Ascending aorta (tissue), 2 donors: ENCODE measurements at places on chromosomes 11 and 22. TPM values are rescaled to one million over a fixed set of nuclear protein-coding genes. Genes with fewer than 3 reads are reported as not detected.
A peak's percentile ranks its signal among the peaks of the same experiment; 100 is the strongest.

The GLYAT gene
- not detected for total RNA-seq

The RTN4R gene
- 0.43 TPM for total RNA-seq

The ISX gene
- total RNA-seq, result not detected

GRCh38 chr22:38250643-38251340 lies 22.0 kb downstream of the TMEM184B start:
- no peak overlapping the region for H3K4me3 ChIP-seq
- DNase-seq, result no peak
- H3K27ac ChIP-seq, result peak overlapping the region; percentile 19
- peaks cover 6% of the 10 kb centered on the region for H3K36me3 ChIP-seq
- no peaks in the 10 kb centered on the region for H3K27me3 ChIP-seq
- peaks cover 54% of the 10 kb centered on the region for H3K4me1 ChIP-seq

DNA sequence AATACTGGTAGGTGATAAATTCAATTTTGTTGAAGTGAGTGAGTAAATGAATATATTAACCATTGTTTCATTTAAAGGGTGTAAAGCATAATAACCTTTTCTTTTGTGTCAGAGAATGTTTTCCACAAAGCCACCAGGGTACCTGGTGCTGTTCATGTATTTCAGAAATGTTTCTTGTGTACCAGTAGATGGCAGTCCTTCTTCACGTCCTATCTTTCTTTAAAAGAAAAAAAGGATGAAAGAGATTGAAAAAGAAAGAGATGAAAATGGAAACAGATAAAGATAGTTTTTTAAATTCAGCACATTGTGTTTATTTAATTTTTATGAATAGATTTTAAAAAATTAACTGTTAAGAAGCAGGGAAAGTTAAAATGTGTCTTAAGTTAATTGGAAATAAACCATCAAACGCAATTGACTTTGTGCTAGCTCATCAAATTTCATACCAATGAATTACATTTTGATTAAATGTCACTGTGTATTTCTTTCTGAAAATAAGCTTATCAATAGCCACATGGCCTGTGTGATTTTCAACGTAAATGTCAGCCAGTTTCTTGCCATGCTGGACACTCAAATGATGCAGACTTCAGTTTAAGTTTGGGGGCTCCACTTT lies 65.5 kb upstream of the CHORDC1 start:
- DNase-seq, result no peak
- no peaks in the 10 kb centered on the region for H3K36me3 ChIP-seq
- no peaks in the 10 kb centered on the region for H3K4me1 ChIP-seq
- H3K4me3 ChIP-seq, result no peak overlapping the region
- H3K27me3 ChIP-seq, result no peaks in the 10 kb centered on the region

DNA sequence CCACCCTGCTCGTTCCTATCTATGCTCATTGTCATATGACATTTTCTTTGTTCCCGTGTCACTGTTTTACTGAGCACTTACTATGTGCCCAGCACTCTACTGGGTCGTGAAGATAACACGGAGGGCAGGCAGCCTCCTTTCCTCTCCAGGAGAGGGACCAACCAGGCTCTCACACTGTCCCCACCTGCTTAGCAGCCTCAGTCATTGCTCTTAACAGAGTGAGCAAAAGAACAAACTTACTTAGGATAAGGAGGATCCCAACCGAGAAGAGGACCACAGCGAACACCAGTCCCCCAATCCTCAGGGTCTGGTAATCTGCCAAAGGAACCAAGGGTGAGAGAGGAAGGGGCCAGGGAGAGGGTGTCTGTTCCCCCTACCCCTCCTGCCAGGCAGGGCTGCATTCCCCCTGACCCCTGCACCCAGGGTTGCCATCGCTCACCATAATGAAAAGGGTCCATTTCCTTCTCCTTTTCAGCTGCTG lies 17.0 kb upstream of the FXYD2 start:
- no peaks in the 10 kb centered on the region for H3K36me3 ChIP-seq
- H3K27ac ChIP-seq, result no peak overlapping the region
- H3K4me1 ChIP-seq, result no peaks in the 10 kb centered on the region
- no peak overlapping the region for H3K4me3 ChIP-seq
- no peak for DNase-seq
- no peaks in the 10 kb centered on the region for H3K27me3 ChIP-seq

DNA sequence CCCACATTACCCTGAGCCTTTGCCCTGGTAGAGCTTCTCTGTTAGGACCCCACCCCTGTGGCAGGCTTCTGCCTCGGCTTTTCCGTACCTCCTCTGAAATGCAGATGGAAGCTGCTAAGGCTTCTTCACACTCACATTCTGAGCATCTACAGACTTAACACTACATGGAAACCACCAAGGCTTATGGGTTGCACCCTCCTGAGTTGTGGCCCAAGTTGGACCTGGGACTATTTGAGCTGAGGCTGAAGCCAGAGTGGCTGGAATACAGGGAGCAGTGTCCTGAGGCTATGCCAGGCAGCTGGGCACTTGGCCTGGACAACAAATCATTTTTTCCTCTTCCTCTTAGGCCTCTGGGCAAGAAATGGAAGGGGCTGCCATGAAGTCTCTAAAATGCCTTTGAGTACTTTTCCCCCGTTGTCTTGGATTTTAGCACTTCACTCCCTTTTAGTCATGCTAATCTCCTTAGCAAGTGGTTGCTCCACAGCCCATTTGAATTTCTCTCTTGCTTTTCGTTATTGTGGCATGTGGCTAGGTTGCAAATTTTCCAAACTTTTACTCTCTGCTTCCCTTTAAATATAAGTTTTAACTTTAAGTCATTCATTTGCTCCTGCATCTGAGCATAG lies 114.8 kb upstream of the FIBIN start:
- H3K27me3 ChIP-seq, result no peaks in the 10 kb centered on the region
- H3K27ac ChIP-seq, result no peak overlapping the region
- no peaks in the 10 kb centered on the region for H3K36me3 ChIP-seq
- no peak overlapping the region for H3K4me3 ChIP-seq
- H3K4me1 ChIP-seq, result no peaks in the 10 kb centered on the region
- DNase-seq, result no peak

DNA sequence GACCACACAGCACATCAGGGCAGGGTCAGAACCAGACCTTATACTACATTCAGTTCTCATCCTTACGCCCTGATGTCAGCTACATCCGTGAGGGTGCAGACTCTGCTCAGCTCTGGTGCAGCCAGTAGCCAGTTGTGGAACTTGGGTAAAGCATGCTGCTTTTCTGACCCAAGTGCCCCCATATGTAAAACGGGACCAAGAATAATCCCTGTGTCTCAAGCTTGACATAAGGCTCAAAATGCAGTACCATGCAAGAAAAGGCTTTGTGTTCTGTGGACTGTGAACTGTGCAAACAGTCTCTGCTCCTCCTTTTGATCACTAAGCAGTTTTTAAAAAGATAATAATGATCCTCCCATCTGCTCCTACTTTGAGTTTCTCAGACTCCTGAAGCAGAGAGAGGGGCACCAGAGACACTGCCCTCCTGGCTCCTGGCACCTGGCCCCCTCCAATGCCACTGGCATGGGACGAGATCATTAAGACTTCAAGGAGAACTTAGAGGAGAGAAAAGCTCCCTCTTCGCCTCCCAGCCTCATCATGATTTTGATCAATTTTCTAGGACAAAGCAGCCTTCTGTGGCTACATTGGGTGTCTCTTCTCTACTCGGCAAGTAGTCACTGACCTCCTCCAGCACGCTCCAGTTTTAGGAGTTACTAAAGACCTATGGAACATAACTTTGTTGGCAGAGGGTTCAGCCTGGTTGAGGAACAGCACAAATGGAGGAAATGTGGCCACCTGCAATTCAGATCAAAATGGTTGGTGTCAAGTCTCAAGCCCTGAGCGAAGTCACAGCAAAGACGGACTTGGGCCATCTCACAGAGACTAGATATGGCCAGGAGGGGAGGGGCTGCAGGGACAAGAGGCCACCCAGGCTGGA lies 23.9 kb downstream of the IL10RA start:
- H3K27me3 ChIP-seq, result no peaks in the 10 kb centered on the region
- no peaks in the 10 kb centered on the region for H3K4me1 ChIP-seq
- H3K4me3 ChIP-seq, result no peak overlapping the region
- no peaks in the 10 kb centered on the region for H3K36me3 ChIP-seq
- peak overlapping the region; percentile 57 for H3K27ac ChIP-seq
- no peak for DNase-seq

GRCh38 chr11:47261291-47261800 lies 3.5 kb downstream of the NR1H3 start:
- H3K27ac ChIP-seq, result no peak overlapping the region
- DNase-seq, result no peak
- no peak overlapping the region for H3K4me3 ChIP-seq
- no peaks in the 10 kb centered on the region for H3K27me3 ChIP-seq
- H3K4me1 ChIP-seq, result peaks cover 4% of the 10 kb centered on the region

DNA sequence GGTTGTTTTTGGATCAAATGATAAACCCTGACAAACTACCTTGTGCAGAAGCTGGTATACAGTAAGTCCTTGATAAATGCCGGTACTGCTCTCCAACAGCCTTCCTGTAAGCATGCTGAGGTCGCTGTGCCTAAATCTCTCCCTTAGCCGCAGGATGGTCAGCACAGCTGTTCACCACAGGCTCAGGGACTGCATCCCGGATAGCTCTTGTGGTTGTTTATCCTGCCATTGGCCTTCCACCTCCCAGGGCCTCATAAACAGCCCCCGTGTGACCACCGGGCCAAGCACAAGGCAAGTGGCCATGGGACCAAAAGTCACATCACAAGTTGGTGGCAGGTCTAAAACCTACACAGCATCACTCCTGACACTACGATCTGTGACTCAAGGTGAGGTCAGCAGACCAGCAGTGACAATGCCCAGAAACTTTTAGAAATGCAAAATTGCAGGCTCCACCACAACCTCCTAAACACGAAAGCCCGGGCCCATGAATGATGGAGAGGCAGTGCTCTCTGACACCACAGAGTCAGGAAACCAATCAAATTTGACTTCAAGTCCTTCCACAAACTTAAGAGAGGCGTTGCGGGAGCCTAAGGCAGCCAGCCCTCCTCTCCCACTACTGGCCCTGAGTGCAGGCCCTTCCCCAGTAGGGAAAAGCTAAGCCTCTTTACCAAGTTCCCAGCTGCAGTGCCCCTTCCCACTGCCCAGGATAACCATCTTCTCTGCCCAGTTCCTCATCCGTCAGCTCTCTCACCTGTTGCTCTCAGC lies 3.9 kb downstream of the SPATA19 start:
- no peaks in the 10 kb centered on the region for H3K4me1 ChIP-seq
- H3K4me3 ChIP-seq, result no peak overlapping the region
- H3K36me3 ChIP-seq, result no peaks in the 10 kb centered on the region
- no peak overlapping the region for H3K27ac ChIP-seq

GRCh38 chr11:69461272-69461962 lies 20.0 kb upstream of the LINC01488 start:
- H3K4me1 ChIP-seq, result peaks cover 13% of the 10 kb centered on the region
- no peak overlapping the region for H3K27ac ChIP-seq
- DNase-seq, result no peak

DNA sequence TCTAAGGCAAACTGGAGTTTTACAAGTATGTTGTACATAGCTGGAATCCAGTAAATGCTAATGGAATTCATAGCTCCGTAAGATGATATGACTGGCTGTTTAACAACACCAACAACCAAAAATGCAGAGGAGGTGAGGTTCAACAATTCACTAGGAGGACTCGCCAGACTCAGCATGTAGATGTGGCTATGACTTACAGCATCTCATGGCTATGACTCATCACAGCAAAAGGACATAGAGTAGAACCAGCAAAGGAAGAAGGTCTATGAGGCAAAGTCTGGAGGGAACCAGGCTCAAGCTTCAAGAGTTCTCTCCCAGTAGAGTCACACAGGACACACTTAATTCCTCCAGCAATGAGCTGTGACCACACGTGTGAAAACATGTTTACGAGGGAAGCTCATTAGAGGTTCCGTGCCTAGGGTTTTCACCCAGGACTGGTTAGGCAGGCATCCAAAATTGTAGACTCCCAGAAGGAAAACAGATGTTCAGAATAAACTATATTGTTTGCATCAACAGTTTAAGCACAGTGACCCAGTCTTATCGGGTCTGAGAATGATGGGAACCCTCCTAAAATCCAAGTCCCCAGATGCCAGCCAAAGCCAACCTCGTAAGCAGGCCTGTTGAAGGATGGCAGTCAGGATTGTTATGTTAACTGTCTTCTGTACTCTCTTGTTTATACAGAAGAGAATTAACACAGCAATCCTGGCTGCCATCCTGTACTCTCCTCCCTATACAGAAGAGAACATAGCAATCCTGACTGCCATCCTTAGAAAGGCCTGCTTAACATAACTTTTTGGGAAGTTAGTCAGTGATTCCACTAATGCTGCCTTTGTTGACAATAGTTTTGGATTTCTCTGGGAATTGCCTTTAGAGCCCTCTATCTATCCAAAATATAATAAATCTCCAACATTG lies 116.6 kb downstream of the LARGE1 start:
- H3K27me3 ChIP-seq, result no peaks in the 10 kb centered on the region
- H3K27ac ChIP-seq, result no peak overlapping the region
- no peaks in the 10 kb centered on the region for H3K36me3 ChIP-seq
- DNase-seq, result no peak

DNA sequence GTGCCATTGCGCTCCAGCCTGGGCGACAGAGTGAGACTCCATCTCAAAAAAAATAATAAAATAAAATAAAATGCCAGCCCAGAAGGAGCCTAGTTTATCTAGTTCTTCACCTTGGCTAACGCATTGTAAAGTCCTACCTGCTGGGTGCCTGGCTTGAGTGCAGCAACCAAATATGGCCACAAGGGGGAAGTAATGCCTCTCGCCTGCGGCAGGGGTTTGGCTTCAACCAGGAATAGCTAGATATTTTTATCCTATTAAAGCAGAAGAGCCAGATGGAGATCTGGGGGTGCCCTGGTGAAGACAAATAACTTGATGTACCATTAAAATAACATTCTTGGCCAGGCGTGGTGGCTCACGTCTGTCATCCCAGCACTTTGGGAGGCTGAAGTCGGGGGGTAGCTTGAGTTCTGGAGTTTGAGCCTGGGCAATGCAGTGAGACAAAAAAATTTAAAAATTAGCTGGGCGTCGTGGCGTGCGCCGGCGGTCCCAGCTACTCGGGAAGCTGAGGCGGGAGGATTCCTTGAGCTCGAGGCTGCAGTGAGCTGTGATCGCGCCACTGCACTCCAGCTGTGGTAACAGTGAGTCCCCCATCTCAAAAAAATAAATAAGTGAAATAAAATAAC lies 20.6 kb upstream of the PLEKHB1 start:
- no peak overlapping the region for H3K4me3 ChIP-seq
- H3K27ac ChIP-seq, result no peak overlapping the region
- DNase-seq, result peak; percentile 85
- H3K36me3 ChIP-seq, result no peaks in the 10 kb centered on the region
